Stimulated activated CD4-positive, alpha-beta T cell treated with anti-CD3 and anti-CD28 coated beads, TNF-alpha, amount 100 ng/mL, for 24 hours (primary cell): ENCODE measurements at places on chromosomes 1 and 21.

DNA sequence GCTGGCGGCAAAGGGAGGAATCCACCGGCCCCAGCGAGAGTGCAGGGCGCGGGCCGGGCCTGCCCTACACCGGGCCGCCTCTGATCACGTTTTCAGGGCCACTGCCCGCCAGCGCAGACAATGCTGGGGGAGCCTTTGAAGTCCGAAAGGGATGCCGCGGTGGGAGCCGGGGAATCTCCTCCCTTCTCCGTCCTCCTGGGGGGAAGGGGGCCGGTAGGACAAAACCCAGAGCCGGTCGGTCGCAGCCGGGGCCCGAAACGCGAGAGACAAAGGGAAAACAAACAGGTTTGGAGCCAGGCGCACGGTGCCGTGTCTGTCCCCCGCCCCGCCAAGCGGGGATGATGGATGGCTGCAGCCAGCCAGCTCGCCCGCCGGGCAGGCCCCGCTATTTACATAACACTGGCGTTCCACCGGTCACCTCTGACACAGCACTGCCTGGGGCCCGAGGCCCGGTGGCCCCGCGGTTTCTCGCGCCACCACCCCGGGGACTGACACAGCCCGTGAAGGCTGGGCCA lies 92.0 kb downstream of the CASZ1 start:
- DNase-seq, result no peak

GRCh38 chr1:182259229-182259872 lies 132.2 kb downstream of the GLUL start:
- DNase-seq, result peak; percentile 3

DNA sequence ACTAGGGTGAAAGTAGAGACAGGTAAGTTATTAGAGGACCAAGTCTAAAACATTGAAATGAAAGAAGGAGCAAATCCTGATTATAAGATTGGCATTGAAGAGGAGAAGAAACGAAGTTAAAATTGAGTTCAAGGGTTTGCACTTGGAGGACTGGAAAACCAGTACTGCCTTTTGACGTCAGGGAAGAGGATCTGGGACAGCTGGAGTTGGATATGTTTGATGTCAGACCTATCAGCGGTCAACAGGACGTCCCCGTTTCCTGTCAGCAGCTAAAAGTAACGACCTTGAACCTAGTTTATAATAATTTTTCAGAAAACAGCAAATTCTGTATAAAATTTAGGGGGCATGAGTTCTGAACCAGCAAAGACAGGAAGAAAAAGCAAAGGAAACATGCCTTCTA lies 1.2 kb upstream of the NID1 start:
- DNase-seq, result no peak

DNA sequence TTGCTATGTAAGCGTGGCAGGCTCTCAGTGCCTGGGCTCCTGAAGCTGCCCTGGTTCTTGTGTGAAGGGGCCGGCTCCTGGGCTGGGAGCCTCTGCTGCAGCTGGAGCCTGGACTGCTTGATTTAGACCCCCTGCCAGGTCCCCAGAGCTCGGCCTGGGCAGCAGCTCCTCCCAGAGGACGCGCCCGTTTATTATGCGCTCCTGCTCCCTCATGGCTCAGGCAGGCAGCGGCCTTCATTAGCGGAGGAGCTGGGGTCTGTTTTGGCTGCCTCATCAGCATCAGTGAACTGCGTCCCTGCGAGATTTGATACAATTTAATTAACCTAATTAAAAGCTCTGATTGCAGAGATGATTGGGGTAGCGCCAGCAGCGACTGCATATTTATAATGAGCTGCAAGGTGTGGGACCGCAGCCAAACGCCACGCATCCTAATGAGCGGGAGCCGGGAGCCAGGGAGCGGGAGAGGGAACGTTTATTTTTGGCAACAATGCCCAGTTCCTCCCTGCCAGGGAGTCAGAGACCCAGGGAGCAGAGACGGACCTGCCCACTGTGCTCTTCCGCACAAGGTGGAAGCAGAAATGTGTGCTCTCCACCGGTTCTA lies 16.6 kb downstream of the UTP11 start:
- DNase-seq, result no peak

DNA sequence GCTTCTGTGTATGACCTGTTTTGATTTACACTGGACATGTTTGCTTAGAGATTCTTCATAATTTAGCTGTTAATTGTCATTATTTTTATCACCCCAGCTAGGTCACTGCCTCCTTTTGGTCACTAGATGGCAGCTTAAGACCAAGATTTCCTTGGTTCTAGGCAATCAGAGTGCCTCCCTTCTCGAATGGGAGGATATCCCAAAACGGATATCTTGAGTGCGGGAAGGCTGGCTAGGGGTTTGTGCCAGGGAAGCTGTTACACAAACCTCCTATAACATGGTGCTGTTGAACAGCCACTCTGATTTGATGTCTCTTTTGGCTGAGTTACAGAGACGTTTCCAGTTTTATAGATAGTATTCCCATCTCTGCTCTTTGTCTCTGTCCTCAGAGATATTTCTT lies 283.5 kb downstream of the S1PR1 start:
- no peak for DNase-seq

- no peak for DNase-seq
These were observed 97.8 kb downstream of the TYW3 start for GRCh38 chr1:74830766-74831165.

DNA sequence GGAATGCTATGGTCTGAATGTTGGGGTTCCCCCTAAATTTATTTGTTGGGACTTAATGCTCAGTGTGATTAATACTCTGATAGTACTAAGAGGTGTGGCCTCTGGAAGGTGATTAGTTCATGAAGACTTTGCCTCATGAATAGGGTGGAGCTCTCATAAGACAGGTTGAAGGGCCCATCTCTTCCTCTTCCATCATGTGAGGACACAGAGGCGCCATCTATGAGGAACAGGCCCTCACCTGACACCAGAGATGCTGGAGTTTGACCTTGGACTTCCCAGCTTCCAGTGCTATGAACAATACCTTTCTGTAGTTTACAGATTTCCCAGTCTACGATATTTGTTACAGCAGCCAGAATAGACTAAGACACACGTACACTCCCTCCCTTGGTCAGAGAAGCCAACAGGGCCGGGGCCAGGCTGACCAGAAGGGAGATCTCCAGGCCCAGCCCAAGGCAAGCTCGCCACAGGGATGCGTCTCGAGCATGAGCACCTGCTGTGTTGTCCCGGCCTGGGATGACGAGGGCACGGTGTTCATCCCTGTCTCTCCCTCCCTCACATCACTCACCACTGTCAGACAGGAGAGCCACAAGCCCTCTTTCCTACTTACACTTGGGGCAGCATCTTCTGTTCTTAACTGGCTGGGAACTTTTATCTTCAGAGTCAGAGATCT lies 4.7 kb upstream of the ABCG1 start:
- DNase-seq, result no peak
